ENCODE measurements at places on chromosomes 12 and 14. TPM values are rescaled to one million over a fixed set of nuclear protein-coding genes. Genes with fewer than 3 reads are reported as not detected.

GRCh38 chr14:49483268-49483667 is 102.9 kb downstream of the RPS29 start:
- no peak for DNase-seq

DNA sequence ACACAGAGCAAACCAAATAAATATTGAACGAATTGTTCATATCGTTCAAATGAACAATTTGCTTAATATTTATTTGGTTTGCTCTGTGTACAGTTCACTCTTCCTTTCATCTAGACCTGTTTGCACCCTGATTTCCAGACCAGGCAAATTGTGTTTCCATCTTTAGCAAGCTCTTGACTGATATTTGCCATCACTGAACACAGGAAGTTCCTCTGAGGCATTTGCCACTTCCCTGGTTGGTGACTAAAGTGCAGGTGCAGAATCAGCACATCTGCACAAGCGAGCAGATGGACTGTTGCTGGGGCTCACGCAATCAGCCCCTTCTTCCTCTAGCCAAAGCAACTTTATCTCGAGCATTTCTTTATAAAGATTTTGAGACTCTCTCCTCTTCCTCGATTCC is 112.9 kb downstream of the DAAM1 start:
- DNase-seq, result no peak

Gene EPYC
- total RNA-seq, result not detected

Gene CPSF2
- 30.6 TPM for total RNA-seq
